ENCODE measurements at places on chromosomes 2 and 18.

DNA sequence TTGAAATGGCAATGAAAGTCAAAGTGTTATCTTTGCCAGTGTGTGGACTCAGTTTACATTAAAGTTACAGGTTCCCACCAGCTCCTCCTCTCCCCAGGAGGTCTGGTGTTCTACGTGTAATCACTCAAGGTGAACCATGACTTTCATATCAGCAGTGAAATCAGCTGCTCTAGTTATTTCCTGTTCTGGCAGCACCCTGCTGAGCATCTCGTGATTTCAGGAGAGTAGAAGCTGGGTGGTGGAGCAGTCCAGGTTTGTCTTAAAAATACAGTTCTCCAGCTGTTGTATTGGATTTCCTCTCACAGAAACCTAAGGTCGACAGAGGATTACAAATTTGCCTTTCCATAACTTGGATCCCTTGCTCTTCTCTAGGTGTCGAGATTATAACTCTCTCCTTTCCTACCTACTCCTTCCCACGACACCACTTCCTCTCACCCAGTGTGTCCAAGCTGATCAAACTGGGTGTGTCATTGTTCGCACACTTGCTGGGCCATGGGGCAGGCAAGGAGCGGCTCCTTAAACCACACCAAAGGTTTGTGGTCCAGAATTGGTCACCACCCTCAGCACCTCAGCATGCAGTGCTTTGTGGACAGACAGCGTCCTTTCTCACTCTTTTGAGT is 13.0 kb upstream of the ARHGAP25 start:
- DNase-seq, result no peak

DNA sequence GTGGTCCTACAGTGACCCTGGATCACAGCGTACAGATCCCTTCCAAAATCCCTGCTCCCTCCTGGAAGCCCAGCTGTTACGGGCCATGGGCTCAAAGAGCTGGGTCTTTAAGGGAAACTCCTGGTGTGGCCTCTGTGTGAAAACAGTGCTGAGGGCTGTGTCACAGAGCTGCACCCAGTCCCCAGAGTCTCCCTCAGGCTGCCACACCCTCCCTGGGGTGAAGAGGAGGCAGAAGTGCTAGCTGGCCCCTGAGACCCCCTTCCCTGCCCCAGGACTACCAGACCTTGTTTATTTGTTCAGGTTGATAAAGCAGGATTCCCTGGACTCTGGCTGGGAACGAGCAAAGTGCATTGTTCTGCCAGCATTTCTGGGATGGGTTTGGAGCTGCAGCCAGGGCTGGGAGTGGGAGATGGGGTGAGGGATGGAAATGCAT is 7.7 kb downstream of the ATOH8 start:
- DNase-seq, result no peak

DNA sequence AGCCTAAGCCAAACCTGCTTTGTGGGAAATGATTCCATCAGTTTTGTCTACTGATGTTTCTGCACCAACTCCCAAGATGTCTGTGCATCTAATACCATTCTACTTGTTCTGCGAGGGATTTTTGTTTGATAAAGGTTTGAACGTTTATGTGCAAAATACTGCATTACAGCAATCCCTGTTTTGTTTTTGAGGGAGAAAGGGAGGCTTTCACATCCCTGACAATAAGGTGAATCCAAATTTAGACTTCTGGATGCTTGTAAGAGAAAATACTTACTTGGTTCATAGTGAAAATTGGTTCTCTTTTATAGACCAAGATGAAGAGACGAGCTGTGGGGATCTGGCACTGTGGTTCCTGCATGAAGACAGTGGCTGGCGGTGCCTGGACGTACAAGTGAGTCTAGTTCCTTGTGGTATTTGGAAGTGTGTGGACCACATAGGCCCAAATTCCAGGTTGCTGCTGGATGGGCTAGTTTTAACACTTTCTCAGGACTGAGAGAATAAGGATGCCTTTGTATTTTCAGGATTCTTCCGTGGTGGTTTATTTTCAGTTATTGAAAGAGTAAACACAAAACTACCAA is 1.1 kb downstream of the RPL37A start:
- DNase-seq, result no peak

GRCh38 chr2:234916674-234917073 is 35.1 kb upstream of the SH3BP4 start:
- no peak for DNase-seq

DNA sequence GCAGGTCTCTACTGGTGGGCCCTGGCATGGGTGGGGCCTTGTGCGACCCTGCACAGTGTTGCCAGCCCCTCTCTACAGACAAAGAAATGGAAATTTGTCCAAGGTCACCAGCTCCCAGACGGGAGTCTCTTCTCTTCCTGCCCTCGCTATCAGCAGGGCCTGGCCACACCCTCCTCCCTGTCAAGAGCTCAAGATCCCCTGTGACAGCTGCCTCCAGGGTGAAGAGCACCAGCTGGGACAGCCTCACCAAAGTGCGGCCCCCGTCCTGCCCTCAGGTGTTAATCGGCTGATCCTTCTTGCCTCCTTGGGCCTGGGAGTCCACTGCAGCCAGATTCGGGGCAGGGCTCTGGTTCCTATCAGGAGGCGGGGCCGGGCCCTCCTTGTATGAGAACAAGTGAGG is 259.1 kb downstream of the TWIST2 start:
- DNase-seq, result no peak

DNA sequence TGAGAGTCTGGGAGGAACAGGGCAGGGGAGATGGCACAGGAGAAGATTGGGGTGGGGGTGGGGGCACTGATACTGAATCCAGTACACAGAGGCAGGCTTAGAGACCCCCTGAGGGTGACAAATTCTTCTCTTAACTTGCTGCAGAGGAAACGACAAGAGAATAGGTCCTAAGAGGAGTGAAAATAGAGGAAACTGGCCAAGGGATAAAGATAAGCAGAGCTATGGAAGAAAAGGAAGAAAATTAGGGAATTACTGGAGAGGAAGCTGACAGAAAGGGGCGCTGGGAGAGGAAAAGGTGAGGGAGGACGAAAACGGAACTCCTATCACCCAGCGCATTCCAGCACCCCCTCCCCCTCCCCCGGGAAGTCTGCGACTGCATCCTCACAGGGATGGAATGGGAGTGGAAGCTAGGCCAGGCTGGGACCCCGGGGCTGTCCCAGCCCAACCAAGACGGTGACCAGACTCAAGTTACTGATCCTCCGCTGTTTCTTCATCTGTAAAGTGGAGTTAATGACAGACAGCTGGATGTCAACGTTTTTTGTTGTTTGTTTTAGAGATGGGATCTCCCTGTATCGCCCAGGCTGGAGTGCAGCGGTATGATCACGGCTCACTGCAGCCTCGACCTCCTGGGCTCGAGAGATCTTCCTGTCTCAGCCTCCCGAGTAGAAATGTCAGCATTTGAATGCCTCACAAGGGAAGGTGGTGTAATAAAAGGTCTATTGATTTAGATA is 2.6 kb upstream of the EMX1 start:
- peak; percentile 73 for DNase-seq

GRCh38 chr2:112636605-112637288 is 9.0 kb upstream of the SLC20A1 start:
- no peak for DNase-seq

GRCh38 chr2:85822766-85823165 is 66.0 kb downstream of the ST3GAL5 start:
- DNase-seq, result peak; percentile 12

DNA sequence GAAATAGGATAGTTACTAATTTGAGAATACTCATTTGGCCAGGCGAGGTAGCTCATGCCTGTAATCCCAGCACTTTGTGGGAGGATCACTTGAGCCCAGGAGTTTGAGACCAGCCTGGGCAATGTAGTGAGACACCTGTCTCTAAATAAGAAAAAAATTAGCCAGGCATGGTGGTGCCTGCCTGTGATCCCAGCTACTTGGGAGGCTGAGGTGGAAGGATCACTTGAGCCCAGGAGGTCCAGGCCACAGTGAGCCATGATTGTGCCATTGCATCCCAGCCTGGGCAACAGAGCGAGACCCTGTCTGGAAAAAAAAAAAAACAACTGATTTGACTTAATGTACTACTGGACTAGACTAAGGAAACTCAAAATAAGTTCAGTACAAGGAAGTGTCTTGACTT is 32.7 kb upstream of the ZNF638 start:
- no peak for DNase-seq

DNA sequence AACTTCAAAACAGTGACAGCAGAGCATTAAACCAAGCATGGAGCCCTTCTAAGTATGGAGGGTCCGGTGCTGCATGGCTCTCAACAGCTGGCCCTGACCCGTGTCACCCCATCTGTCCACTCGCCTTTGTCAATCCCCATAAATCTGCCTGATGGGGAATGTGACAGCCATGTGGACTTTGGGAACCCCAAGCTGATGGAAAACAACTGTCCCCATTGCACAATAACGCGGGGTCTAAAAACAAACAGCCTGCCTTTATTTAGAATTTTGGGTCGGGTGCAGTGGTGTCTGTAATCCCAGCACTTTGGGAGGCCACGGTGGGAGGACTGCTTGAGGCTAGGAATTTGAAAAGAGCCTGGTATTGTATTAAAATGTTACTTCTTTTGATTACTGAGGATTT is 17.1 kb upstream of the THADA start:
- no peak for DNase-seq

DNA sequence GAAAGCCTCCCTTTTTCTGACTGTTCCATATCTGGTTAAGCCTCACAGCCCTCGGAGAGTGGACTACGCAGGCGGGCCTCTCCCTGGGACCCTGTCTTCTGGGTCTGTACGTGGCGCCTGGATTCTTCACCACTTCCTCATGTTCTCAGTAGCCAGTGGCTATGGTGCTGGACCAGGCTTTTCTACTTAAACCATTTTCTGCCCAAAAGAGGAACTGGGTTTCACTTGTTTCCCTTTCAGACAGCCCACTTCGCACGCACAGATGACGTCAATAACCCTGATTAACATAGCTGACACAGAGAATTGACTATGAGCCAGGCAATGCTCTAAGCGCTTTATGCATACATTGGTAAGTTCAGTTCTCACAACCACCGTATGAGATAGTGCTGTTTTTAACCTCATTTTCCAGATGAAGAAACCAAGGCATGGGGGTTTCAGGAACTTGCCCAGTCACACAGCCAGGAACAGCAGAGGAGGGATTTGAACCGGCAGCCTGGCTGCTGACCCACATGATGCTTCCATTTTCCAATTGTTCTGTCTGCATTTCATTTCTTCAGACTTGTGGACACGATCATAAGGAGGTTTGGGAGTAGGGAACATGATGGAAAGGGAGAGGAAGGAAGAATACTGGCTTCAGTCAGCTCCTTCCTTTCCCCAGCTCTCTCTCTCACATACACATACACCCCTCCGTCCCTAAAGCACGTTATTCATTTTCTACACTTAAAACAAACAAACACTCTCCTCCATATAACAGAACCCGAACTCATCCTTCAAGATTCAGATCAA is 41.7 kb downstream of the MYOM1 start:
- peak; percentile 87 for DNase-seq

- no peak for DNase-seq
Observed at GRCh38 chr18:45602926-45603325, 12.3 kb upstream of the SLC14A2 start.

DNA sequence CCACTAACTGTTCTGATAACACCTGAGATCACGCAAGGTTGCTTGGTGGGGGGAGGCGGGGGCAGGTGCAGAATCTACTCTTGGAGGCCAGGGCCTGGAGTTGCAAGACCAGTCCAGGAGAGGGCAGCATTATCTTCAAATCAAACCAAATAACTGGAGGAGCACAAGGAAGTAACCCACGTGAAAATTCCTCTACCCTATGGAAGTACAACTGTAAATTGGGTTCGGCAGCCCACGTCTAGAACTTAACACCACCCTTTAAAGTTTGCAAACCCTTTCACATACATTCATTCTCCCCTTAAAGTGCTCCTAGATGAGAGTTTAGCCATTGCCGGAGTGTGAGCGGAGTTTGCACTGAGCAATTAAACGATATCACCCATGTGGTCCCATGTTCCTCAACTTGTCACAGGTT is 19.6 kb upstream of the CXCR1 start:
- DNase-seq, result peak; percentile 84

- no peak for DNase-seq
Observed at GRCh38 chr2:196249860-196250259, 78.5 kb upstream of the STK17B start.

DNA sequence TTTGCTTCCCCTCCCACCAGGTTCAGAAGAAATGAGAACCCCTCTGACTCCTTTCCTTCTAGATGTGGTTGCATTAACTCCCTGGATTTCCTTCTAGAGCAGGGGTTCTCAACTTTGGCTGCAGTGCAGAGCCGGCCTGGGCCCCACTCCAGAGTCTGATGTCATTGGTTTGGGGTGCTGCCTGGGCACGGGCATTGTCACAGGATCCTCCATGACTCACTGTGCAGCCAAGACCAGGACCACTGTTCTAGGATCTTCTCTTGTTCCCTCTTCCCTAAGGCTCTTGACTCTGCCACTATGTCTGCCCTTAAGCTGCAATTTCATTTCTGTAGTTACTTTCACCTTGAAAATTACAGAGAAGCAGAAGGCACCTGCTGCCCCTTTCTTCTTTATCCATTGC is 31.8 kb downstream of the TBC1D8 start:
- no peak for DNase-seq

DNA sequence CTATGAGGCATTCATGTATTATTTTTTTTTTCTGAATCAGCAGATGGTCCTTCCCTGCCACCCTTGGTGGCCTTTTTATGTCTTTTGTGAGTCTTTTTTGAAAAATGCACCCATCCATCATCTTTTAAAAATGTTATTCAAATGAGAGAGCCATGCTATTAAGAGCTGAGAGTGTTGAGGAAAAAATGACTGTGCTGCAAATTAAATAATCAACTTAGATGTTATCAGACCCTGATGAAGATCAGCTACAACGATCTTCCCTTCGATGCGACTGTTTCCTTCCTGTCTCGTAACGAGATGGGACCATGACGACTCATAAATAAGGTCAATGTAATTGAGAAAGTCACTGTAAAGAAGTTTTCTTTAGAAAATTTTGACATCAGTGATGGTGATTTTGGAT is 44.4 kb downstream of the TRIB2 start:
- DNase-seq, result no peak

- no peak for DNase-seq
Observed at GRCh38 chr2:173792741-173793140, 172.4 kb downstream of the SP3 start.

DNA sequence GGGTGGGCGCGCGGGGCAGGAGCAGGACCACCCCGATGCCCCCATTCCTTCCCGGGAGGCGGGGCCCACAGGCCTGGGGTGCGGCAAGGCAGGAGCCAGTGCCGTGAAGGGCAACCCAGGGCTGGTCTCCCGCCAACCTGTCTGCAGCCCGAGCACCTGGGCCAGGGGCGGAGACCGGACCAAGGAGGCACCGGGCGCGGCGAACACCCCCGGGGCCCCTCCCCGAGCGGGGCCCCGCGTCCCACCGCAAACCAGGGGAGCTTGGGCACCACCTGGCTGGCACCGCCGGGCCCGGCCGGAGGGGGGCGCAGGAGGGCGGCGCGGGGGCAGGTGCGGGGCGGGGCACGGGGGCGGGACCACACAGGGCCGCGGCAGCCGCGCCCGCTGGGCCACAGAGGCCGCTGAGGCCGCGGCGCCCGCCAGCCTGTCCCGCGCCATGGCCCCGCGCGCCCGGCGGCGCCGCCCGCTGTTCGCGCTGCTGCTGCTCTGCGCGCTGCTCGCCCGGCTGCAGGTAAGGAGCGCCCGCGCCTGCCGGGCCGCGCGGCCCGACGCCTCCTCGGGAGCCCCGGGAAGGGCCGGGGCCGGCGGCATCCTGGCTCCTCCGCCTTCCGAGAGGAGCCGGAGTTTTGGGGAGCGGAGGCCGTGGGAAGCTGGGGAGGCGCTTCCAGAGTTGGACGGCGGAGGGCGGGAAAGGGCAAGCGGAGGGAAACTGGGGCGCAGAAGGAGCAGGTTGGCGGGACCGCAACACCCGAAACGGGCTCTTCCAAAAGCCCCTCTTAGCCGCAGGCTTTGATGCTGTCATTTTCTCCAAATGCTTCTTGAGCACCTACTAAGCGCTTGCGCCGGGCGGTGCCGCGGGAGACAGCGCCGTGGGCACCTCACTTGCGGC is at the start of gene TNFRSF11A:
Gene TNFRSF11A (plus strand): TSS at position 394 of the 889 bp plus-strand sequence. CDS start 43 bp downstream, at position 437.
- DNase-seq, result no peak
